ENCODE measurements at places on chromosomes 1 and 21. TPM values are rescaled to one million over a fixed set of nuclear protein-coding genes. Genes with fewer than 3 reads are reported as not detected.

- no peaks in the 10 kb centered on the region for H3K27me3 ChIP-seq
- no peak overlapping the region for H3K27ac ChIP-seq
- H3K4me3 ChIP-seq, result no peak overlapping the region
- DNase-seq, result no peak
- peaks cover 12% of the 10 kb centered on the region for H3K36me3 ChIP-seq
Measured at GRCh38 chr21:28789523-28789922, 203.2 kb downstream of the LTN1 start.

DNA sequence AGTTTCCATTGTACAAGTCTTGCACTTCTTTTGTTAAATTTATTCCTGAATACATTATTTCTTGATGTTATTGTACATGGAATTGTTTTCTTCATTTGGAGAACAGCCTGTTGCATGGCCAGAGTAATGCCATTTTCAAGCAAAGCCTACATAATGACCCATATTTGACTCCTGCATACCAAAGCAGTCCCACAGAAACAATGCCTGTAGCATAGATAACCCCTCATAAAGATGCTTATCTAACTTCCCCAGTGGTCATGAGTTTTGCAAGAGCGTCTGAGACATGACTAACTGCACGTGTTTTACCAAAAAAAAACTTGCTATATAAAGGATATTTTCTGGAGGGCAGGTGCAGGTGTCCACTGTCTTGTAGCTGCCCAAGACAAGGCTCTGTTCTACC lies 30.3 kb upstream of the RLF start:
- peaks cover 4% of the 10 kb centered on the region for H3K27me3 ChIP-seq
- no peak for DNase-seq
- no peak overlapping the region for H3K4me3 ChIP-seq
- no peaks in the 10 kb centered on the region for H3K4me1 ChIP-seq
- no peak overlapping the region for H3K27ac ChIP-seq

GRCh38 chr21:38261851-38262250 lies 5.1 kb downstream of the KCNJ15 start:
- no peak overlapping the region for H3K4me3 ChIP-seq
- H3K36me3 ChIP-seq, result no peaks in the 10 kb centered on the region
- DNase-seq, result no peak
- peaks cover 23% of the 10 kb centered on the region for H3K27me3 ChIP-seq
- no peak overlapping the region for H3K27ac ChIP-seq
- H3K4me1 ChIP-seq, result peaks cover 1% of the 10 kb centered on the region

- H3K36me3 ChIP-seq, result no peaks in the 10 kb centered on the region
- DNase-seq, result no peak
- H3K4me3 ChIP-seq, result no peak overlapping the region
- no peak overlapping the region for H3K27ac ChIP-seq
- H3K4me1 ChIP-seq, result no peaks in the 10 kb centered on the region
Measured at GRCh38 chr1:200590001-200590400, 30.6 kb downstream of the KIF14 start.

DNA sequence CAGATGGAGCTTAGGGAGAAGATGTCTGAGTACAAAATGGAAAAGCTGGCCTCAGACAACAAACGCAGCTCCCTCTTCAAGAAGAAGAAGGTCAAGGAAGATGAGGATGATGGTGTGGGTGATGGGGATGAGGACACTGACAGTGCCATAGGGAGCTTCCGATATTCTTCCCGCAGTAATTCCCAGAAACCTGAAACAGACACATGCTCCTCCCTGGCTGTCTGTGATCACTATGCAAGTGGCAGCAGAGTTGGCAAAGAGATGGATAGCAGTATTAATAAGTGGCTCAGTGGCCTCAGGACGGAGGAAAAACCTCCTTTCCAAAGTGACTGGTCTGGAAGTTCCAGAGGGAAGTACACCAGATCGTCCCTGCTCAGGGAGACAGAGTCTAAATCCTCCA lies 33.8 kb downstream of the STYXL2 start:
- no peak for DNase-seq
- peaks cover 16% of the 10 kb centered on the region for H3K27me3 ChIP-seq
- no peak overlapping the region for H3K4me3 ChIP-seq
- H3K27ac ChIP-seq, result no peak overlapping the region
- H3K4me1 ChIP-seq, result no peaks in the 10 kb centered on the region

- H3K27ac ChIP-seq, result no peak overlapping the region
- H3K4me1 ChIP-seq, result no peaks in the 10 kb centered on the region
- no peaks in the 10 kb centered on the region for H3K36me3 ChIP-seq
- peaks cover 11% of the 10 kb centered on the region for H3K27me3 ChIP-seq
- no peak overlapping the region for H3K4me3 ChIP-seq
- no peak for DNase-seq
Measured at GRCh38 chr1:170273291-170274130, 127.8 kb downstream of the NTMT2 start.

DNA sequence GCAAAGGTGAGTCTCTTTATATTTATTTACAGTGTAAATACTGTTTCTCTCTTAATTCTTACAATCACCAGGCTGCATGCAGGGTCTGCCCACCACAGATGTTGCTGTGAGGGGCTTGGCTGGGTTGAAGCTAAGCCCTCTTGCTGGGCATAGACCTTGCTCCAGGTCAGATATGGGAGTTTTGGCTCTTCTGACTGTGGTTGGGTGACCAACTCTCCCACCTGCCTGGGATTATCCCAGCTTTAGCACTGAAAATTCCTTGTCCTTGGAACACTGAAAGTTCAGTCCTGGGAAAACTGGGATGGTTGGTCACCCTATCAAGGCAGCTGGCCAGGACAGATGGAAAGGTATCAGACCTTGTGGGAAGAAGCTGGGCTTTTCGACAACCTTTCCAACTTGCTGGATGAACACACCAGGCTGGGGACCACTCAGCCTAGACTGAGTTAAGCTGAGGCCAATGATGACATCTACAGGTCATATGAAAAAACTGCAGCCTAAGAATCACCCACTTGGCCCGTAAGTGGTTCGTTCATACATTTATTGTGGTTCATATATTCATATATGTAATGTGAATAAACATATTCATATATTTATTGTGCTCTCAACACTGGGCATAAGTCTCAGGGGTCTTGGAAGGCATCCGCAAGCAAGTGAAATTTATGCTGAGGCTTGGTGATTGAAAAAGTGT lies 26.6 kb upstream of the HPDL start:
- H3K36me3 ChIP-seq, result no peaks in the 10 kb centered on the region
- H3K4me3 ChIP-seq, result no peak overlapping the region
- H3K4me1 ChIP-seq, result peaks cover 10% of the 10 kb centered on the region
- no peak overlapping the region for H3K27ac ChIP-seq
- peak; percentile 39 for DNase-seq

DNA sequence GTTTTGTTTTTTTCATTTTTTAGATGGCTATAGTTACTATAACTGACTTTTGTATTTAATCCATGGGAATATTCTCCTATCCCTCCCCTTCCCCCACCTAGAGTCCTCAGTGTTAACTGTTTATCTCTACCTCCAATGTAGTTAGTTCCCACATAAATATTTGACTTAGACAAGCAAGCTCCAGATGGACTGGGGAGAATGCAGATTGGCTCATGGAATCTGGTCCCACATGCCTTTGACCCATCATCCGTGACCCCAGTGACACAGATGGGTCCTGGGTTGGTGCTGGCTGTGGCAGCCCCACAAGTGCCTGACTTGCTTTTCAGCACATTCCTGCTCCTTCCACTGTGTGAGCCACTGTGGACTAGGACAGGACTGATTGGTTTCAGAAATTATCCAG lies 41.8 kb downstream of the ATP2B4 start:
- H3K27ac ChIP-seq, result no peak overlapping the region
- peaks cover 76% of the 10 kb centered on the region for H3K4me1 ChIP-seq
- H3K36me3 ChIP-seq, result peaks cover 3% of the 10 kb centered on the region

GRCh38 chr1:94827434-94827833 lies 7.3 kb downstream of the SLC44A3 start:
- H3K27me3 ChIP-seq, result peaks cover 8% of the 10 kb centered on the region
- DNase-seq, result no peak
- H3K4me3 ChIP-seq, result no peak overlapping the region
- no peaks in the 10 kb centered on the region for H3K4me1 ChIP-seq
- no peaks in the 10 kb centered on the region for H3K36me3 ChIP-seq

DNA sequence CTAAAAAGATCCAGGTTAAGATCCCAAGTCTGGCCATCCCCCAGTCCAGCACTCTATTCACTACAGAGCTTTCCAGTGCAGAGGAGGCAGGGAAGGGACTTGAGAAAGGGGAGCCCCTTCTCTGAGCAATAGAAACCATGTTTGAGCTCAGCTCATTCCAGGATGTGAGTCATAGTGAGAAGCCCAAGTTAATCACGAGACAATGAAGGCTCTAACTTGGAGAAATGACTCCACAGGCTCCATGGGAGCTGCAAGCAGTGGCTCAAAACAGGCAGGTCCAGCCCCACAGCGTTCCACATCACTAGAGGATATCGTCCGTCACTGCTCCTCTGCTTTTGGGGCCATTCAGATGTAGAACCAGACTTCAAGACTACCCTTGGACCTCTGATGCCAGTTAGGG lies 59.1 kb downstream of the CAMK2N1 start:
- H3K4me3 ChIP-seq, result no peak overlapping the region
- H3K36me3 ChIP-seq, result no peaks in the 10 kb centered on the region
- peaks cover 18% of the 10 kb centered on the region for H3K27me3 ChIP-seq
- no peak overlapping the region for H3K27ac ChIP-seq

The TCHHL1 gene
- total RNA-seq, result not detected

The NCAM2 gene
- total RNA-seq, result not detected

The RHBG gene
- total RNA-seq, result not detected

The ZNF124 gene
- total RNA-seq, result 11.8 TPM

The NTMT2 gene
- total RNA-seq, result not detected

The C1orf35 gene
- 22.1 TPM for total RNA-seq

The PRR9 gene
- total RNA-seq, result not detected

The KLHL20 gene
- total RNA-seq, result 12.9 TPM
